ENCODE measurements at places on chromosomes 16 and 17. TPM values are rescaled to one million over a fixed set of nuclear protein-coding genes. Genes with fewer than 3 reads are reported as not detected.

GRCh38 chr16:49498666-49499413 lies 125.2 kb downstream of the C16orf78 start:
- peak; percentile 59 for DNase-seq

Gene CRAMP1
- total RNA-seq = 31.9 TPM

DNA sequence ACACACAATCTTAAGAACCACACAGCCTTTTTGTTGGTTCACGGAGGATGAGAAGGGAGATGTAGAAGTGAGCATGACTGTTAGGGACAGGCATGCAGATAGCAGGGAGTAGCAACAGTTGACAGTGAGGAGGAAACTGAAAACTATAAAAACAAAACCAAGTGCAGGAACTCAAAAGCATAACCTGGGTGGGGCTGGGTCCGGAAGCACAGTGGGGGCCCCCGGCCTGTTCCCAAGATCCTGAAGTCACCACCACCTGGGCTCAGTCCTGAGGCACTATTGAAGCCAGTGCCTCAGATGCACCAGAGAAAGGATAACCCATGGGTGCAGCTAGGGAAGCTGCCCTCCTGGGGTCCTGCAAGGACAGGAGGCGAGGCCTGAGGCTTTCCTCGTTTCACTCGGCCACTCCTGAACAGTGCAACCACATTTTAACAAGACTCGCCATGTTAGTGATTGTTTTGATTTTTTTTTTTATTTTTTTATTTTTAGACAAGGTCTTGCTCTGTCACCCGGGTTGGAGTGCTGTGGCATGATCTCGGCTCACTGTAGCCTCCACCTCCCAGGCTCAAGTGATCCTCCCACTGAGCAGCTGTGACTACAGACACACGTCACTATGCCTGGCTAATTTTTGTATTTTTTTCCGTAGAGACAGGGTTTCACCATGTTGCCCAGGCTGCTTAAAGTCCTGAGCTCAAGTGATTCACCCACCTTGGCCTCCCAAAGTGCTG lies 27.7 kb upstream of the CBX4 start:
- no peak for DNase-seq

Gene CCL17
- total RNA-seq = not detected

- no peak for DNase-seq
These were observed 24.1 kb upstream of the HOXB13 start for GRCh38 chr17:48752399-48753288.

Gene CLDN7
- total RNA-seq = 0.29 TPM

DNA sequence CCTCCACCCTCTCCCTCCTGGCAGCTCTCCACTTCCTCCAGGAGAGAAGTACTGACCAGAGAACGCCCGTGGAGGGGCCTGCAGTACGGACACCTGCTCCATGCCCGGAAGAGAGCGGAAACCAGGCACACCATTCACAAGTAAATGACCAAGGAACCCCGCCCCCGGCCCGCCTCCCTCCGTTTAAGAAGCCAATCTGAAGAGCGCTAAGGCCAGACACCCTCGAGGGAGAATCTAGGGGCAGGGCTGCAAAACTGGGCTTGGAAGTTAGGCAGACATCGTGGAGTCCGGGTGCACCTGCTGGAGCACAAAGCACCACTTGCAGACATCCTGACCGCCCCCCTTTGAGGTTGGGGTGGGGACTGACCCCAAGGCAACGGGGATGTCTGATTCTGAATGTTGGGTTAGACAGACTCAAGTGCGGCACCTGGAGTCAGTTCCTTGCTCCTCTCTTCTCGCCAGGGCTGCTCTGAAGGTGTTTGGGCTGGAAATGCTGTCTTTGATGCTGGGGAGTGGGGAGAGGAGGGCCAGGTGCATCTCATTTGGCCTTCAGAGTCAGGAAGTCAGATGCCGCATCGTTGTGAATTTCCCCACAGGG lies 964 bp upstream of the FAAP100 start:
- DNase-seq = peak; percentile 71

DNA sequence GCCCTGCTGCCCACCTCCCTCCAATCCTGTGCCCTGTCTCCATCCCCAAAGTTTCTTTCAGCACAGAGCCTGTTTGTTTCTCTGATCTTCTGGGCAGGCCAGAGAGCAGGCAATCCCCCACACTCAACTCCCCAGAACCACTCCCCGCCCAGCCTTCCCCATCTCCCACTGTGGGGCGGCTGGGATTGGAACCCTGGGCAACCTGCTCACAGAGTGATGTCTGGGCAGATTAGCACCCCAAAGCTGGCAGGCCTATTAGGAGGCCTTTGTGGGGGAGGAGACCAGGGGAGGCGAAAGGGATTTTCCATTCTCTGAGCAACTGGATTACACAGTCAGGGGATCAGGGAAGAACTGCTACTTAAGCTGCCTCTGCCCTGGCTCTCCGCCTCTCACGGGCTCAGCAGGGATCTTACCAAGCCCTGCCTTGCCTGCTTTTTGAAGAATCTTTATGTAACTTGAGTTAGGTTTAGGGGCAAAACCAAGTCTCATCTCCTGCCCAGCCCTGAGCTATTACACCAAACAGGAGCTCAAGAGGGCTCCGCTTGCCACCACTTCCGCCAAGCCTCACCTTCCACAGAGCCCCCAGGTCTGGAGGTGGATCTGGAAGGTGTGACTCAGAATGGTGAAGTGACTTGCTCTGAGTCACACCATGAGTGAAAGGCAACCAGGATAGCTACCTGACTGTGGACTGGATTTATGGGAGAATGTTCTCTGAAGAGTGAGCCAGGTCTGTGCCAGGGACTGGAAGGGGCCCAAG lies 16.0 kb upstream of the LHX1 start:
- DNase-seq = no peak

- no peak for DNase-seq
These were observed 25.2 kb downstream of the YPEL2 start for GRCh38 chr17:59356543-59357218.

DNA sequence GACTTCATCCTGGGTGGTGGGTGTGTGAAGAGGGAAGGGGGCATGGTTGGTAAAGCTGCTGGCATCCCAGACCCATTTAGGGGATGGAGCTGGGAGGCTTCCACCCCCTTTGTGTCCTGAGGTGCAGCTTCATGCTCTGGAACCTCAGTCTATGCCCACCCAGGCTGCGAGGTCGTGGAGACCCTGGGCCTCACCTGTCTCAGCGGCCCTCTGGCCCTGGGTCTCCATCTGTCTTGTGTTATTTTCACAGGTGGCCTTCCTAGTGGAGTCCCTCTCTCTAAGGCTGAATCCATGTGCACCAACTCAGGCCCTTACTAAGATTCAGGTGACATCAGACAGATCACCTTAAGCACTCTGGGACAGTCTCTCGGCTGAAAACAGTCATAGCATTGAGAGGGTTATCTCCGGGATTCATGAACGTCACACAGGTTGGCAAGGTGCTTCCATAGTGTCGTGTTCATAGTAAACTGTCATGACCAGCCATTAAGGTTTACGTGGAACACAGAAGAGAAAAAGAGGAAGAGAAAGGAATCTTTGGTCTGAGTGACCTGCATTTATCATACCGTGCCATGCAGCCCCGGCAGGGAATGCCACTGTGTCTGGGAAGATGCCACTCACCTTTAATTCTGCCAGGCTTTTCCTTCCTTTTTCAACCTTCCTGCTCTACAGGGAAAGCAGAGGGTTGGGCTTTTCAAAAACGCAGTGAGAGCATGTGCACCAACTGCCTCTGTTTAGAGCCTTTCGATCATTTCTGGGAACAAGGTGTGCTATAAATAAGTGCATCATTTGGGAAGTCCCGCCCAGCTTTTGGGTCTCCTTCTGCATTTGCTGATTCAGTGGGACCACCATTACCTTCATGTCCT lies 4.5 kb upstream of the FOXL1 start:
- no peak for DNase-seq

DNA sequence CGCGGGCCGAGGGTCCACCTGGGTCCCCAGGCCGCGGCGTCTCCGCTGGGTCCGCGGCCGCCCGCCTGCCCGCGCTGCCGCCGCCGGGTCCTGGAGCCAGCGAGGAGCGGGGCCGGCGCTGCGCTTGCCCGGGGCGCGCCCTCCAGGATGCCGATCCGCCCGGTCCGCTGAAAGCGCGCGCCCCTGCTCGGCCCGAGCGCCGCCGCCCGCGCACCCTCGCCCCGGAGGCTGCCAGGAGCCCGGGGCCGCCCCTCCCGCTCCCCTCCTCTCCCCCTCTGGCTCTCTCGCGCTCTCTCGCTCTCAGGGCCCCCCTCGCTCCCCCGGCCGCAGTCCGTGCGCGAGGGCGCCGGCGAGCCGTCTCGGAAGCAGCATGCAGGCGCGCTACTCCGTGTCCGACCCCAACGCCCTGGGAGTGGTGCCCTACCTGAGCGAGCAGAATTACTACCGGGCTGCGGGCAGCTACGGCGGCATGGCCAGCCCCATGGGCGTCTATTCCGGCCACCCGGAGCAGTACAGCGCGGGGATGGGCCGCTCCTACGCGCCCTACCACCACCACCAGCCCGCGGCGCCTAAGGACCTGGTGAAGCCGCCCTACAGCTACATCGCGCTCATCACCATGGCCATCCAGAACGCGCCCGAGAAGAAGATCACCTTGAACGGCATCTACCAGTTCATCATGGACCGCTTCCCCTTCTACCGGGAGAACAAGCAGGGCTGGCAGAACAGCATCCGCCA lies 504 bp downstream of the FOXC2 start:
- DNase-seq = no peak

Gene CNGB1
- total RNA-seq = 21.2 TPM

DNA sequence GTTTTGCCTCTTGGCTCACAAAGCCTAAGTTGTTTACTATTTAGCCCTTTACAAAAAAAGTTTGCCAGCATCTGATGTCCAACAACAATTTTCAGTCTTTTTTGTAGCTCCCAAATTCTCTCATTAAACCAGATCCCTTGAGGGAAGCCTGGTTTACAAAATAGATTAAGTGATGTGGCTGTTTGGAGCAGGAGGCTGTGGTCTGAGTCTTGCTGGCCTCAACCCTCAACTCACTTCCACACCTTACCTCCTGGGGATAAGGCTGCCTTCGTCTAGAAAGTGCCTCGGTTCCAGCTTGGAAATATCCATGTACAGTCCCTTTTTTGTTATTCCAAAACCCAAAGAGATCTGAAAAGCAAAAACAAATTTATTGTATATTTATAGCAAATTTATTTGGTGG lies 138.4 kb downstream of the WWOX start:
- DNase-seq = no peak

DNA sequence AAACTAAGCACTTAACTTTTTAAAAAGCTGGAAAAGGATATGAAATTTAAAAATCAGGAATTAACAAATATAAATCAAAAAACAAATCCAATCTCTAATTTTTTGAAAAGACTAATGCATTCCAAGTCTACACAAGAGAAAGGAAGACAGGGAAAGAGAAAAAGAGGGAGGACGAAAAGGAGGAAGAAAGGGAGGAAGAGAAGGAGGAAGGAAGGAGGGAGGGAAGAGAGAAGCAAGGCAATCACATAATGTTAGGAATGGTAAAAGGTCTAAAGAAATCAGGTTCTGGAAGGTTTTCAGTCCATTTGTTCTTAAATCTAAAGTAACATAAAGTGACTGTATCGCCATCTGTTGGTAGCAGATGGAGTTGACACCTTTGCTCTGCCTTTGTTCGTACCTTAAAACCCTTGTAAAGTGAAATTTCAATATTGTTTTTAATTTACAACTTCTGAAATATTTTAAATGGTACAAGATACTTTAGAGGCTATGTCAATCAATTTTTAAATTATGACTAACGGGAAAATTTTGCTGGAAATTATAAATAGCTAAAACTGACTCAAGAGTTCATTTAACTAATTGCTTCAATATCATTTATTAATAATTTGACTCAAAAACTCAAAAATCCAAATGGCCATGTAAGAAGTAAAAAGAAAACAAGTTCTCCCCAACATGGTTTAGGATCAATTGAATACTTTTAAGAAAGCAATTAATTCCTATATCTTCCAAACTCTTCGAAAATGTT lies 20.4 kb upstream of the CDYL2 start:
- no peak for DNase-seq

Gene ANKS4B
- total RNA-seq = 0.14 TPM

DNA sequence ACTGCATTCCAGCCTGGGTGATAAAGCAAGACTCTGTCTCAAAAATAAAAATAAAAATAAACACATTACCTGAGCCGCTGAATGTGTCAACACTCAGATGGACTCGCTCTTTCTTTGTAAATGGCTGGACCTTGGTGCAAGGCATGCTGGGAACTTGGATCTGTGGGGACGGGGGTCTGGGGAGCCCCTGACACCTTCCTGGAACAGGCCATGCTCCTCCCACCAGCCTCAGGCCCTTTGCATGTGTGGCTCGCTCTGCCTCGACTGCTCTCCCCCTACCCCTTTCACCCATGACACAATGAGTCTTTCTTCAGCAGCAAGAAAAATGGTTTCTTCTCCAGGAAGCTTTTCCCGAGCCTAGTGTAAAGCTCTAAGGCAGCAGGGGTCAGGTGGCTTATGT lies 94.0 kb upstream of the CDH5 start:
- DNase-seq = no peak

DNA sequence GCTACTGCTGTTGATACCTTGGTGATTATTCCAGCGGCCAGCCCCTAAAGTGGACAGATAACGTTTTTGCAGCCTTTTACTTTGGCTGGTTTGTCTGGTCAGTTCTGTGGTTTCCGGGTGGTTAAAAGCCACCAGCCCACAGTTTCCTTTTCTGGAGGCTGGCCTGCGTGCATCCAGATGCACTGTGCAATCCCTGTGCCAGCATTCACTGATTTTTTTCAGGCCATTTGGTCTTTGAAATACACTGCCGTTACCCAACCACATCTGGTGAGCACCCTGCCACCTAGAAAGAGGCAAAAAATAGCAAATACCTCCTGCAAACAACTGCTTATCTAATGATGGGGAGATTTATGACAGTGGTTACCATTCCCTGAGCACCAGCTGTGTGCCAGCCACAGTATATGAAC lies 797 bp downstream of the NUDT7 start:
- no peak for DNase-seq

DNA sequence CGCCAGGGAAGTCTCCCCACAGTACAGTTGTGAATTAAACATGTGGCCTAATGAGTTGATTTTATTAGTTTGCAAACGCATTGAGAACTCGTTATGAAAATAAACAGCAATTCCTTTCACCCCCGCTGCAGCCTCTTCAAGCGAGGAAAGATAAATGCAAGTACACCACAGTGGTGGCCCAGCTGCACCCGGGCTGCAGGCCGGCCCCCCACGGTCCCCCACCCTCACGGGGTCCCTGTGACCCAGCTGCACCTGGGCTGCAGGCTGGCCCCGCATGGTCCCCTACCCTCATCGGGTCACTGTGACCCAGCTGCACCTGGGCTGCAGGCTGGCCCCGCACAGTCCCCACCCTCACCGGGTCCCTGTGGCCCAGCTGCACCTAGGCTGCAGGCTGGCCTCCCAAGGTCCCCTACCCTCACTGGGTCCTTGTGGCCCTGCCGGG lies 32.2 kb downstream of the SDK2 start:
- no peak for DNase-seq

GRCh38 chr16:24088767-24089166 lies 167.4 kb upstream of the CACNG3 start:
- no peak for DNase-seq

DNA sequence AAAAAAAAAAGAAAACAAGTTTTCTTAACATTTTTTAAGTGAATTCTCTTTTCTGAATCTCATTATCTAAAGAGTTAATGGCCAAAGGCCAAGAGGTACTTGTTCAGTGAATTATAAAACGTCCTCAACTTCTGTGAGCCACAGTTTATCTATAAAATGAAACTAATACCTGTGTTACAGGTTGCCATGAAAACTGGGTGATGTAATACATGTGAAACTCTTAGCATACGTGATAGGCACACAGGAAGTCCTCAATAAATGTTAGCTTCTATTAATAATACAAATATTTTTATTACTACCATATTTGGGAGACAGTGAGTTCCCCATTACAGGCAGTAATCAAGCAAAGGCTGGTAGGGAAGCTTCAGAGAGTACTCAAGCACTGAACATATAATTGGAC lies 13.5 kb upstream of the INPP5K start:
- DNase-seq = no peak

Data from dorsolateral prefrontal cortex (tissue), 122 donors.